ENCODE measurements at places on chromosomes 7 and 10.

GRCh38 chr7:47419471-47419870 lies 162.4 kb downstream of the TNS3 start:
- DNase-seq = no peak

DNA sequence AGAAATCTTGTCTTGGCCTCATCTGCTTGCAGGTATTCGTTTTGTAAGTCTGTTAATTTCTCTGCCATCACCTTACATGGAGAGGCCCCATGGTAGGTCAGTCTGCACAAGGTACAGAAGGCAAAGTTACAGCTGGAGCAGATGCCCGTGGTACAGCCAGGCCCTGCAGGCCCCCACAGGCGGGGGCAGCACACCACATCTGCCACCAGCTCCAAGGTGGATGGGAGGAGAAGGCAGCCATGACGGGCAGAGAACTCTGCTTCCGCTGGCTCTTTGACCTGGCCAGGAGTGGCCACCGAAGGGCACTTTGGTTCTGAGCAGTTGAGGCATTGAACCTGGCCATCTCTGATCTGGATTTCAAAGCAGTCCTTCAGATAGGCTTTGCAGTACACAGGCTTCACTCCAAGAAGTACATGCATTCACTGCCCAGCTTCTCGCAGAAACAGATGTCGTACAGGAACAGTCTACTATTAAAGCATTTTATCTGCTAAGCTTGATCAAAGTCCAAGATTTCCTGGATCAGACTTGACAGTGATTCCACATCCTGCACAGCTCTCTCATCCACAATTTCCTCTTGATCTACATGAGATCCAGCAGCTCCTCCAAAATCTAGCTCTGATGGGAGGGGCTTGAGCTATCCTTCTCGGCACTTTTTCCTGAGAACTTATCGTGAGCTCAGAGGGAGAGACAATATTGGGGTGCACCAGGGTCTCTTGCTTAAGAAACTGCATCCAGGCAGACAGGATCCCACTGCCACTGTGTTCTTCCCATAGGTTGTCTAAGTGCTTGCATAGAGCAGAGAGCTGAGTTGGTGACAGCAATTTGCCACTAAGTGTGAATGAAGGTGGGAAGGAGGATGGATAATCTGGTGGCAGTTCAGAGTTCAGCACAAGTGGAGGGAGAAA lies 120.7 kb downstream of the TRRAP start:
- DNase-seq = no peak

GRCh38 chr7:45921699-45922519 lies 837 bp upstream of the IGFBP3 start:
- DNase-seq = no peak

GRCh38 chr7:110296321-110296720 lies 794.6 kb upstream of the LRRN3 start:
- no peak for DNase-seq

DNA sequence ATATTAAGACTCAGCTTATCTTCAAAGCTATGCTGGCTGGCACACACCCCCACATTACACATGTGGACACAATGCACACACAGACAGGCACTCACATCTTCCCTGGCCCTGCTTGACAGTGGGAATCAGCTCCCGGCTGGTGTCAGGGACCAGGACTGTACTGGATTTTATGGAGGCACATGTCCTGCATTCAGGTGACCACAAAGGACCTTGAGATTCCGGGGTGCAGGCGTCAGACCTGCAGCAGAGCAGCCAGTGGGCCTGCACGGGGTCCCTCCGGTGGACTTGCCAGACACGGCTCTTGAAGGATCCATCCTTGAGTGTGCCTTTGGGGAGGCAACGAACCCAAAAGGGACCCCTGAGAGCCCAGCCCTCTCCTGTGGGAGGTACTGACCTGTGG lies 1.9 kb downstream of the CNPY1 start:
- DNase-seq = no peak

DNA sequence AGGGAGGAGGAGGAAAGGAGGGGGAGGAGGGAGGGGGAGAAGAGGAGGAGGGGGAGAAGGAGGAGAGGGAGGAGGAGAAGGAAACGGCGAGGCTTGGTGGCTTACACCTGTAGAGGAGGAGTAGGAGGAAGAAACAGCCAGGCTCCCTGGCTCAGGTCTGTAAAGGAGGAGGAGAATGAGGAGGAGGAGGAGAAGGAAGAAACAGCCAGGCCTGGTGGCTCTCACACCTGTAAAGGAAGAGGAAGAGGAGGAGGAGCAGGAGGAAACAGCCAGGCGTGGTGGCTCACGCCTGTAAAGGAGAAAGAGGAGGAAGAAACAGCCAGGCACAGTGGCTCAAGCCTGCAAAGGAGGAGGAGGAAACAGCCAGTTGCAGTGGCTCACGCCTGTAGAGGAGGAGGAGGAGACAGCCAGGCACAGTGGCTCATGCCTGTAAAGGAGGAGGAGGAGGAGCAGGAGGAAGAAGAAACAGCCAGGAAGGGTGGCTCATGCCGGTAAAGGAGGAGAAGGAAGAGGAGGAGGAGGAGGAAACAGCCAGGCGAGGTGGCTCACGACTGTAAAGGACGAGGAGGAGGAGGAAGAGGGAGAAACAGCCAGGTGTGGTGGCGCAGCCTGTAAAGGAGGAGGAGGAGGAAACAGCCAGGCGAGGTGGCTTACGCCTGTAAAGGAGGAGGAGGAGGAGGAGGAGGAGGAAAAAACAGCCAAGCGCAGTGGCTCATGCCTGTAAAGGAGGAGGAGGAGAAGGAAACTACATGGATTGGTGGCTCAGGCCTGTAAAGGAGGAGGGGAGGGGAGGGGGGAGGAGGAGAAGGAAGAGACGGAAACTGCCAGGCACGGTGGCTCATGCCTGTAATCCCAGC lies 14.9 kb upstream of the CRCP start:
- DNase-seq = peak; percentile 88

- no peak for DNase-seq
Observed at GRCh38 chr10:86393362-86393761, 26.8 kb upstream of the GRID1 start.

GRCh38 chr7:6652446-6653011 lies 15.4 kb downstream of the ZNF316 start:
- DNase-seq = no peak

- DNase-seq = no peak
Observed at GRCh38 chr10:130500261-130501000, 364.2 kb downstream of the GLRX3 start.

- DNase-seq = no peak
Observed at GRCh38 chr10:88507826-88508453, 75.2 kb downstream of the RNLS start.
